ENCODE measurements at places on chromosomes 3 and 15.

GRCh38 chr3:43178891-43179366, 73.0 kb upstream of the POMGNT2 start:
- DNase-seq, result no peak

DNA sequence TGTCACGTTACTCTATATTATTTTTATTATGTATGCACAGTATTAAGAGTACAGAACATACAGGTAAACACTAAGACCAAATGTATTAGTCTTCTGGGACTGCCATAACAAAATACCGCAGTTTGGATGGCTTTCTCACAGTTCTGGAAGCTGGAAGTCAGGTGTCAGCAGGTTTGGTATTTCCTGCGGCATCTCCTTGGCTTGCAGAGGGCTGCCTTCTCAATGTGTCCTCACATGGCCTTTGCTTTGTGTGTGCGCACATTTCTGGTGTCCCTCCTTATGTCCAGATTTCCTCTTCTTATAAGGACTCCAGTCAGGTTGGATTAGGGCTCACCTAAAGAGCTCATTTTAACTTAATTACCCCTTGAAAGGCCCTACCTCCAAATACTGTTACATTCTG, 53.8 kb upstream of the CPOX start:
- DNase-seq, result no peak

- DNase-seq, result no peak
These were observed 28.3 kb upstream of the THBS1 start for GRCh38 chr15:39552556-39552955.

DNA sequence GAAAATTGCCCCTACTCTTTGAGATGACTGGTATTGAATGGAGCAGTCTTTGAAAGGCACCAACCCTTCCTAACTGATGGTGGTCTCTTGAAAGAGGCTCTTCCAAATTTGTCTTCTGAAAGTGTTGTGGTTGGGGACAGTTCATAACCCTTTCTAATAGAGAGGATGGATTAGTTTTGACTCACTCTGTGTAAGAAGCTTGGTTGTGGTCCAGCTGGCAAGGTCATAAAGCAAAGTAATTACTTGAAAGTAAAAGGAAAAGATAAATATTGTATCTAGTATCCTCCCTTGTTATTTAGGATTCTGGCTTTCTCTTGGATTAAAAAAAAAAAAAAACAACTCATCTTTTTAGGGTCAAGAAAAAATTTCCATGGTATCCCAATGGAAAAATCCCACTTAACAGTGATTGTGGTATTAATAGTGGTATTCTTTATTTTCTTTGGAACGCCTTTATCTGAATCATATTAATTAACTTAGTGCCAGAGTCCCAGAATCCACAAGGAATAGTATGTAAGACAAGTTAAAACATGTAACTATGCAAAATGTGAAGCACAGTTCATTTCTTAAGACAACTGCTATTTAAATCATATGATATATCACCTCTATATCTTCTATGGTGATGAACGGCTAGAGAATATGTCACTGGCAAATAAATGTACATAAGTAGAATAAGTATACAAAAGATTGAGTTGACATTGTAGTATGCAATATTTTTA, 469.3 kb upstream of the CDIN1 start:
- no peak for DNase-seq

- no peak for DNase-seq
These were observed 74.9 kb upstream of the EPHA3 start for GRCh38 chr3:89032346-89033013.

GRCh38 chr3:169676925-169677537, 13.5 kb upstream of the MECOM start:
- DNase-seq, result no peak

GRCh38 chr15:27097506-27097905, 126.5 kb downstream of the GABRG3 start:
- no peak for DNase-seq

DNA sequence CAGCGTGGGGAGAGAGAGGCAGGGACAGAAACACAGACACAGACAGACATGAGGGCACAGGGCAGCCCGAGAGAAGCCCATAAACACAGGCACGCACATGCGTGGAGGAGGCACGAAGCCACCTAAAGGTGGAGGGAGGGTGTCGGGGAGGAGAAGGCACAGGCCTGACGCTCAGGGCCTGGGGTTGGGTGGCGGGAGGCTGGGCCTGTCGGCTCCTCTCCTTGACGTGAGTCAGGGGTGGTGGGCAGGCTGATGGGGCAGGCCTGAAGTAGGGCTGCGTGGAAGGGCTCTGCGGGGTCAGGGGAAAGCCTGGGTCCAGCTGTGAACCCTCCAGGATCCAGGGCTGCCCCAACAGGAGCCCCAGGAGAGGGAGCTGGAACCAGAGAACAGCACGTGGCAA, 74.2 kb downstream of the EPHB3 start:
- DNase-seq, result no peak

- no peak for DNase-seq
These were observed 94.5 kb downstream of the MAGI1 start for GRCh38 chr3:65944252-65944651.

GRCh38 chr3:161694682-161695564, 198.3 kb downstream of the OTOL1 start:
- no peak for DNase-seq

GRCh38 chr15:42119446-42119760, 25.0 kb upstream of the PLA2G4D start:
- no peak for DNase-seq

- DNase-seq, result no peak
These were observed 55.9 kb upstream of the ABHD17C start for GRCh38 chr15:80639168-80639555.

- no peak for DNase-seq
These were observed 10.7 kb downstream of the COPB2 start for GRCh38 chr3:139378587-139379241.

GRCh38 chr3:39900462-39901002, 91.1 kb downstream of the MYRIP start:
- DNase-seq, result no peak

DNA sequence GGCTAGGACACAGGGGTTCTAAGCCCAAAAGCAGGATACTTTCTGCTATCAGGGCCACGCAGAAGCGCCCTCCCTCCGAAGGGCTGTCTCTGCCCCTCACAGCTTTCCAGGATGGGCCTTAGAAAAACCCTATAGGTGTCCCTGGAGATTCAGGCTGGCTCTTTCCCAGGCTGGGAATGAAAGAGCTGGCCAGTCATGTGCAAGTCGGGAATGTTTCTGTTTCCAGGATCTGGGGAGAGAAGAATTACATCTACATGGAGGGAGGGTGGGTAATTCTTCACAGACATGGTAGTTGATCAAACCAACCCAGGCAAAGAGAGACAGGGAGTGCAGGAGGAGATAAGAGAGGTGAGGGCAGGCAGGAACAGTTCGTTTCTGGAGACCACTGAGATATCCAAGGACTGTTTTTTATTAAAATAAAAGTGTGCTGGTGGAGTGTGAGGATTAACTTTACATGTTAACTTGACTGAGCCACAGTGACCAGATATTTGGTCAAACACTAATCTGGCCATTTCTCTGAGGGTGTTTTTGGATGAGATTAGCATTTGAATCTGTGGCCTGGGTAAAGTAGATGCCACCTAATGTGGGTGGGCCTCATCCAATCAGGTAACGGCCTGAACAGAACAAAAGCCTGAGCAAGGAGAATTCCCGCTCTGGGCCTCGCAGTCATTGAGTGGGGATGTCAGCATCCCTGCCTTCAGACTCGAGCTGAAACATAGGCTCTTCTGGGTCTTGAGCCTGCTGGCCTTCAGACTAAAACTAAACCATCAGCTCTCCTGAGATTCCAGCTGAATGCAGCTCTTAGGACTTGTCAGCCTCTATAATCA, 15.3 kb downstream of the NUP210 start:
- no peak for DNase-seq

GRCh38 chr3:51963951-51964451, 3.3 kb downstream of the PCBP4 start:
- DNase-seq, result no peak

DNA sequence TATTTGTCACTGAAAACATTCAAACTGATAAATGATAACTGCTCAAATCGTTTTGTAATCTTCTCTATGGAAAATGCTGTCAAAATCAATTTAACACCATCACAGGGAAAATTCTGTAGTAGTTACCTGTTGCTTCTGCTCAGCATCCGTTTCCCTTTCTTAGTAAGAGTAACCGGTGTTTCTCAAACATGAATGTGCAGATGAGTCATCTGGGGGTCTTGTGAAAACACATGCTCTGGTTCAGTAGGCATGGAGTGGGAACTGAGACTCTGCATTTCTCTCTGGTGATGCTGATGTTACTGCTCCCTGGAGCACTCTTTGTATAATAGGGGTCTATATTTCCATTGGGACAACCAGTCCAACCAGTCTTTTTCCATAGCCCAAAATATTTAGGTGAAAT, 145.1 kb downstream of the SEMA6D start:
- DNase-seq, result no peak
